ENCODE measurements at places on chromosomes 7 and 10.

GRCh38 chr10:73506491-73506890 is 10.7 kb upstream of the PPP3CB start:
- DNase-seq, result no peak

- DNase-seq, result no peak
These were observed 10.2 kb upstream of the BAG3 start for GRCh38 chr10:119640875-119641526.

DNA sequence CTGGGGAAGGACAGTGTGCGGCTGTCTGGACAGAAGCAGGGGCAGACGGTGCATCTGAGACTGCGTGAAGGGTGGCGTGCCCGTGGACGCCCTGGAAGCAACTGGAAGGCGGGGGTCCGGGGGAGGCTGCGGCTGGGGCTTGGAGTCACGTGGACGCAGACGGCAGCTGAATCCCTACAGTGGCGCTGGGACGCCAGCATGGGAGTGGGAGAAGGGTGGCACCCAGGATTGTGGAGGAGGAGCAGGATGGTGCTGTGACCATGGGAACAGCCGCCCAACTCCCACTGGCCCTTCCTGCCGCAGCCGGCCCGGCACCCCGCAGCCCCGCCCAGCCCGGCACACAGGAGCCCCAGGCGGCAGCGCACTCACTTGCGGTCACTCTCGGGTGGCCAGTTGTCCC is 9.7 kb downstream of the INTS1 start:
- DNase-seq, result no peak

- no peak for DNase-seq
These were observed 3.6 kb downstream of the HOXA1 start for GRCh38 chr7:27091941-27092818.

- no peak for DNase-seq
These were observed 19.4 kb downstream of the MMP21 start for GRCh38 chr10:125756196-125756595.

- no peak for DNase-seq
These were observed 454.7 kb downstream of the TYW1 start for GRCh38 chr7:67451306-67451705.

DNA sequence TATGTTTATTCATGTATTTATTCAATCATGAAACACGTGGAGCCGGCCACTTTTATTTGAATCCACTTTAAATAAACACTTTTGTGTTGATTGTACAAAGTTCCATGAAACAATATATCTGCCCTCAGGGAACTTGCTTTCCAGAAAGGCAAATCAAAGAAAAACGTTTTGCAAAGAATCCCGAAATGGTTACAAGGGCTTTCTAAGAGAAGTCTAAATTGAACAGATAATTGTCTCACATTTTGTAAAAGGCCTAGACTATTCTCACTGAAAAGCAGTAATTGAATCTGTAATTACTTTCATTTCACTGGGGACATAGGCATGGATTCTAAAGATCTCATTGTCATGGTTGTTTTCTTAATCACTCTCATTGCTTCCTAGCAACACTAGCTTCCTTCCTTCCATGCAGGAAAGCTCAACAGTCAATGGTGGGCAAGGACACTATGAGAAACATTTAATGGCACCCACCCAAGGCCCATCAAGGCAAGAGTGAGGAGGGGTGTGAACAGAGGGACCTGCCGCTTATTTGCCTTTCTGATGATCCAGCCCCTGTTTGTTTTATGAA is 622.4 kb upstream of the C7orf33 start:
- DNase-seq, result no peak

DNA sequence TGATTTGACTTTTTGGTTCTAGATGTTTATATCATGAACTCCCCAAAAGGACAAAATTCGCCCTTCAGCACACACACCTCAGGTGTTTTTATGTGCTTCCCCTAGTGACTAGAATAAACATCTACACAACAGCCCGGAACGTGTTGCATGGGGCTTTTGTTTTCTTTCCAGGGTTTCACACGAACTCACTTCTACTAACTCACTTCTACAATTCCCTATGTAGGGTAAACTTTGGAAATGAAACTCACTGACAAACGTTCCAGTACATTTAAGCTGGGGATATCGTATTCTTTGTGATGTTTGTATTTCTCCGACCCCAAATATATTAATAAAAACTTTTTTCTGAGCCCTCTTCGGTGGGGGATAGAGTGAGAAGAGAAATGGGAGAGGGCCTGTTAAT is 1.4 kb downstream of the TRA2A start:
- DNase-seq, result no peak

GRCh38 chr10:114877301-114877644 is 55.7 kb downstream of the FHIP2A start:
- no peak for DNase-seq

GRCh38 chr10:44937196-44938005 is 22.2 kb upstream of the RASSF4 start:
- DNase-seq, result no peak

DNA sequence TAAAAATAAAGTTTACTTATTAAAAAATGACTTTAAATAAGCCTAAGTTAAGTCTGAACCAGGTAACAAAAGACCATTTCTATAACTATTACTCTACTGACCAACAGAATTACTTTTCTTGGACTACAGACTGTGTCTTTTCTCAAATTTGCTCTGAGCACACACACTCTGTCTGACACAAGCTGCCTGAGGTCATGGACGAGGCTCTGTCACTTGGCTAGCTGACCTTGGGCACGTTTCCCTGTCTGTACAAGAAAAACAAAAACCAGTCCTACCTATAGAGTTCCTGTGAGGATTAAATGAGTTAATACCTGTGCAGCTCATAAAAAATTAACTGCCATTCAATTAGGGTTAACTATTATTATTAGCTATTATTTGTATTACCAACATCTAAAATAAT is 22.9 kb downstream of the ATE1 start:
- DNase-seq, result no peak

DNA sequence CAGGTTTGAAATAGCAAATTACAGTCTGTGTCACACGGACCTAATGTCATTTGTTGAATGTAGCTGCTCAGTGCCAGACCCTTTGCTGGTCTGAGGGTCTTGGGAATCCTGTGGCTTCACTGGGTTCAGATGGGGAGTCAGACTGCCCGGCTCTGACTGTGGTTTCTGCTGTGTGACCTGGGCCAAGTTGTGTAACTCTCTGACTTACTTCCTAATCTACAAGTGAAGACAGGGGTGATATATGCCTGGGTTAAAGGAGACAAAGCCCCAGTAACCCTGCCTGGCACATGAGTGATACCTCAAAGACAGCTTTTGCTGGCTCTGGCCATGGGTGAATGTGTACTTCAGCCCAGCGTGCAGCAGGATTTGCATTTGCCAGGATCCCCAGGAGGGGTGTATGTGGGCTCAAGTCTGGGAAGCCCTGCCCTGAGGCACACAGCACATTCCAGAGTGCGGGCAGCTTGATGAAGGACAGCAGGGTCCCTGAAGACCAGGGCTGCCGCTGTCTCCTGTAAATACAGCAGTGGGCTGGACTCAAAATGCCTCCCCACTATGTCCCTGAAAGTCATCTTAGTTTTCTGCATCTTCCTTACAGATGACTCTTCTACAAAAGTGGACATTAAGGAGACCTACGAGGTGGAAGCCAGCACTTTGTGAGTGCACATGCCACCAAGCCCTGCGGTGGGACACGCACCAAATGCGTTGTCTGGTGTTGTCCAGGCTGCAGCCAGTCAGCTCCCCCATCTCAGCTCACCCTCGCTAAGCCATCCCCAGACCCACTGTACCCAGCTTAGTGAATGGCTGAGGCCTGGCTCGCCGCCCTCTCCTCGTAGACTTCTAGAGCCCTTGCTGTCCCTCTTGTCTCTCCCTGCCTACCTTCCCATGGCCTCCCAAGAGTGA is 16.4 kb downstream of the NACAD start:
- no peak for DNase-seq

DNA sequence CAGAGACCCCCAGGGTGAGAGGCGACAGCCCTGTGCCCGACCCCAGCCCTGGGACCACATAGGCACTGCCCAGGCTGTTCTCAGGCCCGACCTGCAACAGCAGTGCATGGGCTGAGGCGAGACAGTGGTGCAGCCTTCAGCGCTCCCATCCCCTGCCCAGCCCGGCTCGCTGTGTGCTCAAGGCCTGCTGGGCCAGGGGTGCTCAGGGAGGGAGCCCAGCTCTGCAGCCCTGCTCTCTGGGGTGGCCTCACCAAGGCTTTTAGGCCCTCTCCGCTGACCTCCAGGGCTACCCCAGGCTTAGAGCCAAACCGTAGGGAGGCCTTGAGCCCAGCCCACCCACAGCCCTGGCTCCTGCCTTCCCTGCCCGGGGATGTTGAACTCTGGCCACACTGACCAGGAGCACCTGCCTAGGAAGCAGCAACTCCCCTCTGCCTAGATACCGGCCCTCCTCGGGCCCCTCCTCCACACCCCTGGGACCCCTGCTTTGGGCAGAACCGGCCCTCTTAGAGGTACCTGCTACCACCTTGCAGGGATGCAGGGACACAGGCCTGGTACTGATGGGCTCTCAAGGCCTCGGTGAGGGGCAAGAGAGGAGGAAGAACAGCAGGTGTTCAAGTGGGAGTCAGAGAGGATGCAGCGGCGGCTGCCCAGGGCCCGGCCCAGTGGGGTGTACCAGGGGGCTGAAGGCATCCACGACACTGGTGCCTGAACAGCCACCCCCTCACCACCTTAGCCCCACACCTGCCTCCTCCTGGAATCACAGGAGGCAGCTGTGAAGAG is 231.5 kb downstream of the ELFN1 start:
- DNase-seq, result no peak

- DNase-seq, result no peak
These were observed 44.0 kb downstream of the RTKN2 start for GRCh38 chr10:62224606-62225005.

- no peak for DNase-seq
These were observed 507.0 kb upstream of the KLF6 start for GRCh38 chr10:4291990-4292389.

DNA sequence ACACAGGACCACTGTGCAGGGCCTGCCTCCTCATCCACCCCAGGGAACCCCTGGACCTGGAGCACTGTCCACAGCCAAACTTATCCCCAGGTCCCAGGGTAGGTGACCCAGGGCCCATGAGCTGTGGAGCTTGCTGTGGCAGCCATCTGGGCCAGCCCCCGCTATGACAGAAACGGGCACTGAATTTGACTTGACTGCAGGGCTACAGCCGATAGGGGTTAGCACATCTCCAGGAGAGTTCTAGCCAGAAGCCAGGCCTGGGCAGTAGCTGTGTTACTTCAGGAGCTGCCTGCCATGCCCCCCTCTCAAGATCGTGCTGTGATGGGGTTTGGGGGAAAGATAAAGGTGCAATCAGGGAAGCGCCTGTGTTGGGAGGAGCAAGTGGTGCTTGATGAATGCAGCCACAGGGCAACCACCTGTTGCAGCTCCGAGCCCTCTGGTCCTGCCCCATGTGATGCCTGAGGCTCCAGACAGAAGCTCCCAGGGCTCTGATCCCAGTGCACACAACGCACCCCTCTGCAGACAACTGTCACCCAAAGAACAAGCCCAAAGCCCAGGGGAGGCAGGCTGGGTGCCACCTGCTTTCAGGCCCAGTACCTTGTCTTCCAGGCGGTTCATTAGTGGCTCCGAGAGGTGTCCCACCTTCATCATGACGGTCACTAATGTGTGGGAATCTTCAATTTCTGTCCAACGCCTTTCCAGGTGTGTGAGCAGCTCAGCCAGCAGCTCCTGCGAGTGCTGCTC is 6.5 kb downstream of the TBRG4 start:
- no peak for DNase-seq

DNA sequence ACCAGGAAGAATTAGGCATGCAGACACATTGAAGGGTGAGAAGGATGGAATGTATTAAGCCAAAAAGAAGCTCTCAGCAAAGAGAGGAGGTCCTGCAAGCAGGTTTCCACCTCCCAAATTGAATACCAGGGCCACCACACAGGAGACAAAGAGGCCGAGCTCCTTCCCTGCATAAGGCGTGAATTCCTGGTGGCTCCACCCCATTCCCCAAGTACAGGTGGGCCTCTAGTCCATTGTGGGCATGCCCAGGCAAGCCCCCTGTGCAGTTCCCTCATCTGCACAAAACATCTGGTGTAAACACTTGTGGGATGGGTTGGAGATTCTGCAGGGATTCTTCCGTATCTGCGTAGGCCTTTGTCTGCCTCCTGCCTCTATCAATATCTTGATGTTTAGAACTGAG is 817.5 kb downstream of the NRG3 start:
- no peak for DNase-seq

- DNase-seq, result no peak
These were observed 1.2 kb downstream of the CACUL1 start for GRCh38 chr10:118753331-118754228.

DNA sequence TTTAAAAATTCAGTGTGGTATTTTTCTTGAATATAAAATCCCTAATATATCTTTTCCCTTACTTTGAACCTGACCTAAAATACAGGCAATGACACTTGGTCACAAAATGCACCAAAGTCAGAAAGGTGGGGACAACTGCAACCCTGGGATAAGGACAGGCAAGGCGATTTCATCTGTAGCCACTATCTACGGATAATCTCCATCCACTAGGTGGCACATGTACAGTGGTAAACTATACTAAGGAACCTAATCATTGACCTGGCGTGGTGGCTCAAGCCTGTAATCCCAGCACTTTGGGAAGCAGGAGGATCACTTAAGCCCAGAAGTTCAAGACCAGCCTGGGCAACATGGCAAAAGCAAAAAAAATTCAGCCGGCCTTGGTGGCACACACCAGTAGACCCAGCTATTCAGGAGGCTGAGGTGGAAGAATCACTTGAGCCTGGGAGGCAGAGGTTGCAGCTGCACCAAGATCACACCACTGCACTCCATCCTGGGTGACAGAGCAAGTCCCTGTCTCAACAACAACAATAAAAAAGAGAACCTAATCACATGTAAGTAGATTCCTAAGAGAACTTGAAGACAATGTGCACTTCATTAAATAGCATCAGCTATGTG is 98.9 kb downstream of the KMT2C start:
- no peak for DNase-seq

- no peak for DNase-seq
These were observed 92.1 kb upstream of the SAMD8 start for GRCh38 chr10:75019370-75019769.

DNA sequence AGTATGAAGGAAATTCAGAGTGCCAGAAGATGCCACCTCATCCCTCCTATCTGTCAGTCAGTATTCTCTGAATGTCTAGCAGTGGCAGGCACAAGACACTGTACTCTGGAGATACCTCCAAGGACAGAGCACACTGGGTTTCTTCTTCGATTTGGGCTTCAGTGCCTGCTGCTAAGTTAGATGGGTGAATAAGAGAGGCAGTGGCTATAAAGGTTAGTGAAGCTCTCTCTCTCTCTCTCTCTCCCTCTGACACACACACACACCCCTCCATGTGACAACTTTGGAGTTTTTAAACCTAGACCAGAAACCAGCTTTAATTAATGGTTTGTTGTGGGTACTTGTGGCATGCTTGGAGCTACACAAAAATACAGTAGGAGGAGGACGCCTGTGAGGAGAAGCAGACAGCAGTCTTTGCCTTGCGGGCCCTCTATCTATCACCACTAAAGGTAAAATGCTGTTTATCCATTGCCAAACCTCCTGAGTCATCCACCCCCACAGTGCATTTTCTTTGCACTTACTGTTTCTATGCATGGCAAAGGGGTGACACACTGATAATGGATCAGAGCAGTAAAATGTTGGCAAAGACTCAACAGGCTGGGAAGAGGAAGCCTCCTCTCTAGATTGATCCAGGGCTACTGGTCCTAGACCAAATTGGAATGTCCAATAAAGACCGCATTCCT is 102.5 kb downstream of the TRIL start:
- DNase-seq, result no peak

- no peak for DNase-seq
These were observed 31.8 kb upstream of the MSMB start for GRCh38 chr10:46077731-46078413.

GRCh38 chr7:138074121-138074520 is 2.1 kb upstream of the AKR1D1 start:
- no peak for DNase-seq

GRCh38 chr7:148626828-148627227 is 36.3 kb downstream of the C7orf33 start:
- DNase-seq, result no peak
